ENCODE measurements at places on chromosomes 12 and 14. TPM values are rescaled to one million over a fixed set of nuclear protein-coding genes. Genes with fewer than 3 reads are reported as not detected.

GRCh38 chr14:47485421-47485820, 190.0 kb downstream of the MDGA2 start:
- no peak for DNase-seq

DNA sequence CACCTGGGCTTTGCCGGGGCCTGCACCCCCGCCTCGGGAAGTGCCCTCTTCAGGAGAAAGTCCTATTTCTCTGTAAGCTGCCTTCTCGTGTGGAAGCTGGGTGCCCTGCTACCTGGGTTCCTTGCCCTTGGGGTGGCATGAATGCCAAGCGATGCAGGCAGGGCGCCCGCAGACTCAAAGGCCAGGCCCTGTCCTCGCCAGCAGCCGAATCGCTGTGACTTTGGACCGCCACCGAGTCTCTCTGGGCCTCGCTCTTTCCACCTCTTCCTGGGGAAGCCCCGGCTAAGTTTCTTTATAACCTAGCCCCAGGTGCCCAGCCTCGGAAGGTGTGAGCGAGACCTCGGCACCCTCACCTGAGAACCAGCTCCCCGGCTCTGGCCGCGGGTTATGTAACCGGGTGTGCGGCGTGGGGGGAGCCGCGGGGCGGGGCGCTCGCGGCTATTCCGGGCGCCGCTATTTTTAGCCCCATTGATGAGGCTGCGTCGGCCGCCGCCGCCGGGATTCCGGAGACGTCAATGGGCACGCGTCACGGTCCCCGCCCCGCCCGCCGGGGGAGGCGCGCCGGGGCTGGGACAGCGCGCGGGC, 14.6 kb upstream of the NR4A1 start:
- DNase-seq, result peak; percentile 76

Gene CIROP
- not detected for total RNA-seq

GRCh38 chr12:1325666-1326065, 268.7 kb downstream of the FBXL14 start:
- DNase-seq, result no peak

Gene BEGAIN
- total RNA-seq, result 5.0 TPM

GRCh38 chr14:22478247-22478646, 110.8 kb downstream of the DAD1 start:
- no peak for DNase-seq

GRCh38 chr12:42143452-42144157, 1.1 kb downstream of the GXYLT1 start:
- DNase-seq, result no peak

GRCh38 chr12:44459569-44459968, 416.5 kb downstream of the NELL2 start:
- DNase-seq, result no peak

Gene LHX5
- not detected for total RNA-seq

Gene AMDHD1
- total RNA-seq, result 0.52 TPM

GRCh38 chr12:96213869-96214268, 19.7 kb downstream of the ELK3 start:
- no peak for DNase-seq

DNA sequence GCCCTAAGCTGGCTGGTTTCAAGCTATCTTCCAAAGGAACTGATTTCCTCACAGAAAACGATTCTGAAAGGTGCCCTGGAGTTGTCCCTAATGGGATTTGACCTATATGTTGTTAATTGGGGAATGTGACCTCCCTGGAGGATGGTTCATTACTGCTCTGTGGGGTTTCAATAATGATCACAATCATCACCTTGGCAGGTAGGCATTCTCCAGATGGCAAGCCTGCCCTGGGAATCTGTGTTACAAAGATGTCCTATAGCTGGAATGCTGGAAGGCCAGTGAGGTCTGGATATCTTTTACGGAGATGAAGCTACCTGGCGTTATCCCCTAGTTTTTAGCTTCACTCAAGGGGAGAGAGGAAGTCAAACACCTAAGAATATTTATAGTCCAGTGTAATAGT, 167.6 kb downstream of the TTC8 start:
- DNase-seq, result no peak

DNA sequence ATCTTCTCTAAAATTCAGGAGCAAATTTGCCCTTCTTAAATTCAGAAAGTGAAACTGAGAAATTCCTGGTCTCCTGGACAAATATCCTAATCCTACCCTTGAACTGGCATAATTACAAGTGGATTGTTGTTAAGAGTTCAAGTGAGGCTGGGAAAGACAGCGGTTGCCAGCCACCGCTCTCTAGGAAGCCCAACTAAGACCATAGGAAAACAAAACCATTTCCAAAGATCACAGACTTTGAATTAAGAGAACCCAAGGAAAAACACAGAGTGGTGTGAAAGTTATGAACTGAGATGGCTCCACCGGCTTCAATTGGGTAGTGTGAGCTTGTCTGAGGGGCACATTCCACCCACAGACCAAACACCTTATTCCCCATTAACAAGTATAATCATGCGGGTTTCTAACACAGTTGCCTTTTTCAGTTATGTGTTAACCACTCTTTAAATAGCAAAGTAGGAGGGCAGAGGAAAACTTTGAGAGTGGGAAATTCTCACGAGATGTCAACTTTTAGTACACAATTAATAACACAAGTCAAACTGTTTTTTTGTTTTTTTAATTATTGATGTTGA, 1628.8 kb upstream of the SEL1L start:
- no peak for DNase-seq

GRCh38 chr12:41310367-41310766, 122.2 kb downstream of the PDZRN4 start:
- DNase-seq, result no peak

Gene REM2
- total RNA-seq, result 0.74 TPM

DNA sequence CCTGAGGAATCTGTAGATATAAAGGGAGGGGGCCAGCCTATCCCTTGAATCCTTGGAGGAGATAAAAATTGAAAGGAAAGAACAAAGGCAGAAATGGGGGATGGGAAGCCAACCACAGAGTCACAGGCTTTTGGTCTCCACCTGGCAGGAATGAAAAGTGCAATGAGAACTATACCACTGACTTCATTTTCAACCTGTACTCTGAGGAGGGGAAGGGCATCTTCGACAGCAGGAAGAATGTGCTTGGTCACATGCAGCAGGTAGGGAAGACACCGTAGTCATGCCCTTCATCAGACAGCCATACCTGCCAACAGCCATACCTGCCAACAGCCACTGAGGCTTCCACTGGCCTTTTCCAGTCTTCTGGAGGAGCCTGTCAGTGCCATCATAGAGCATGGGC, 13.4 kb downstream of the ASB8 start:
- DNase-seq, result no peak

Gene CCDC197
- total RNA-seq, result not detected

DNA sequence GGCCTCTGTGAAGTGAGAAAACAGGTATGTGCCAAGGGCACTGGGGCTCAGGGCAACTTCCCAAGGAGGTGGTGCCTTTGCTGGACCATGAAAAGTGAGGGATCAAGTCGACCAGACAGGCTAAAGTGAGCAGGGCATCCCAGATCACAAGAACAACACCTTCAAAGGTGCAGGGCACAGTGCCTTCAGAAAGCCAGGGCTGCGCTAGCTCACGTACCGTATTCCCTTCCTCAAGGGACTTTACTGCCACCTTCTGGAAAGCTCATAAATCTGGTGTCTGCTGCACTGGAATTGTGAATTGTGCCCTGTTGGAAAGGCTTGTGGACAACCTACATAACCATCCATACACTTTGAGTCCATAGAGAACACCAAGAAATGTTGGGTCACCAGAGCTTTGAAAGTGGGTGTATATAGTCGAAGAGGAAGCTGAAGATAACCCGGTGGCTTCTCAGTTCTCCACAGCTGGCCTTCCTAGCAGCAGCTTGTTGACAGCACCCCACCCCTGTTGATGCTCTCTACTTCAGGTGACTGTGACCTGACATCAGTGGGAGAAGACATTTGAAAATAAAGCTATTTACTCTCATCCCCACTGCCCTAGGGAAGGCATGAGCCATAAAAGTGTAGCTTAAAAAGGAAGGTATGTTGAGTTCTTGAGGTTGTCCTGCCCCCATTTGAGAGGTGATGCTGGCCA, 24.5 kb downstream of the FIGNL2 start:
- peak; percentile 50 for DNase-seq

DNA sequence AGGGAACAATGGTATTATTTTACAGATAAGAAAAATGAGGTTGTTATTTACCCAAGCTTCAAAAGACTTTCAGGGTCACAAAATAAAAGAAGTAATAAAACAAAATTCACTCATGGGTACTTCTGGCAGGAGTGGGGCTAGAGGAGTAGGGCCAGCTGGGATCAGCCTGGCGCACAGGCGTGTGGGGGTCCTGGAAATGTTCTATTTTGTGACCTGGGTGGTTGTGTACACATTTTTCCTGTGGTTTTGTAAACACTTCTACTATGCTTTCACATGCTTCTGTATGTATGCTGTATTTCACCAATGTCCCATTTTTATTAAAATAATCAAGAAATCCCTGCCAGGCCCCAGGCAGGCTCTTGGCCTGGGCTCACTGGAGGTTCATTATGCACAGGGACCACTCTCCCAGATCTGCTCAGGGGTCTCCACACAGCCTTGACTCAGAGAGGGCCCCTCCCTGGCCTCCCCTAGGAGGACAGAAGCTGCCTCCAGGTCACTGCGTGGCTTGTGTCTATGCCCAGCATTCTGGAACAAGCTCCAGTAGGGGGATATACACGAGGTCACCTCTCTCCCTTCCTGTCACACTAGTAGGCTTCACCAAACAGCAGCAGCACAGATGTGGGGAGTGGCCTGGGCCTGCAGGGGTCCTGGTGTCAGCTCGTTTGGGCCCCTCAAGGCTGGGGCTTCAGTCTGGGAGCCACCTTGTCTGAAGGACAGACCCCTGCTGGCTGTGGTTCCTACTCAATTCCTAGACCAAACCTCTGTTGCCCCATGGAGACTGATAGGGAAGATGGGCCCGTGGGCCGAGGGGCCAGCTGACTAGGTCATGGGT, 37.8 kb downstream of the ANAPC7 start:
- no peak for DNase-seq

Data from activated naive CD4-positive, alpha-beta T cell treated with anti-CD3 and anti-CD28 coated beads for 36 hours (primary cell).